NCI-H1436 (cell line): ENCODE measurements at places on chromosomes 12 and 14.

DNA sequence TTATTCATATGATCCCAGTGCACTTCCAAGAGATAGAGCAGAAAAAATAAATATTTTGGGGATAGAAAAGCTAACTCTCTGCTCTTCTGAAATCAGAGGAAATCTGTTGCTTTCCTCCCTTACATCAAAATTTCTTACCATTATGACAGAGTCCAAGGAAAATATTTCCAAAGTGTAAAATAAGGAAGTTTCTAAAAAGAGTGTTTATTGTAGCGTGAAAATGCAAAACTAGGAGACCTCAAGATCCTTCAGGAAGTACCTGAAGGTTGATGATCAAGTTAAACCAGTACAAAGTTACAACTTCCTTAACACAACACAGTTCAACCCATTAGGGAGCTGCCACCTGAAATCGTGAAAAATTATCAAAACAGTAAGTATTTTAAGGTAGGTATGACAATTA lies at the start of gene OR6C2:
OR6C2 (plus strand) TSS at position 301 of the 400 bp plus-strand sequence. CDS start 8,138 bp downstream, outside the sequence.
- no peak for DNase-seq

DNA sequence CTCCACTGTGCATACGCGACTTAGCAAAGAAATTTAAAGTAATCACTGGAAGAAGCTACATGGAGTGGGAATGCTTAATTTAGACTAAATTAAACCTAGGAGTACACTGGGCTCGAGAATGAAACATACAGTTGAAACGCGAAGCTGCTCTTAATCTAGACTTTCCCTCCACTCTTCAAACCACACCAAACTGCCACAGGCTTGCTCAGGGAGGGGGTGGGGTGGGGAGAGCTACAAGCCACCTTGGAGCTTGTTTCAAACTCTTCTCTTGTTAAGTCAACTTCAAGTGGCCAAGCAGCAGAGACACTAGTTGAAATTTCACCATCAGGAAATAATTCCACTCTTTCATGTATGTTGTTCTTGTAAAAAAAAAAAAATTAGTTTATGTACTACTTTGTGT lies 69.9 kb downstream of the SLC38A1 start:
- DNase-seq, result no peak

DNA sequence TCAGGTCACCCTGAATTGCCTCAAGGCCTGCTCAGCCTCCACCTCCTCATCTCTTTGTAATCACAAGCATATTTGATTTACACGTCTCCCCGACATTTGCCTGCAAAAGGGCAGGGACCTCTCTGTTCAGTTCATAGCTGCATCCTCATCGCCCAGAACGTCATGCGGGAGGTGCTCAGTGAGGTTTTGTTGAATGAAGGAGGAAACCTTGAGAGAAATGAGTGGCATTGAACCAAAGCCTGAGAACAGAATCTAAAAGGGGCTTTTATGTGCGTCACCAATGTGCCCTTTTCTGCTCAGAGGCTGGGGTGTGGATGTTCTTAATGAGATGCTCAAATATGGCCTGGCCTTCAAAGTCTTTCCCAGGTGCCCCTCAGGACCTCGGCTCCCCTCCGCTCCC lies 50.0 kb upstream of the LHX5 start:
- no peak for DNase-seq

GRCh38 chr12:114293571-114294302 lies 112.2 kb downstream of the TBX5 start:
- no peak for DNase-seq

DNA sequence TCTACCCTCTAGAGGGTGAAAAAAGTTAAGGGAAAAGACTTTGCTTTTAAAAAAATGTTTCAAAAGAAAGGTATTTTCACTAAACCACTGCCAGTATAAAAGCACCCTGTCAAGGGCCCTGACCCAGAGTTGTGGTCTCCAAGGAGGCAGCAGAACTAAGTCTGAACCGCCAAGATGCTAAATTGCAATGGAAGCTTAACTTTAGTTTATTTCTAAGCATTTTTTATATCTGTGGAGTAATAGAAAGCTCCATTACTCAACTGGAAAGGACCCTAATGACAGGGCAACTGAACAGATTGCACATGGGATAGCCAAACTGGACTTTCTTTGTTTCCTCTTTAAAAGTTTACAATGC lies 379.8 kb downstream of the NAV3 start:
- no peak for DNase-seq

DNA sequence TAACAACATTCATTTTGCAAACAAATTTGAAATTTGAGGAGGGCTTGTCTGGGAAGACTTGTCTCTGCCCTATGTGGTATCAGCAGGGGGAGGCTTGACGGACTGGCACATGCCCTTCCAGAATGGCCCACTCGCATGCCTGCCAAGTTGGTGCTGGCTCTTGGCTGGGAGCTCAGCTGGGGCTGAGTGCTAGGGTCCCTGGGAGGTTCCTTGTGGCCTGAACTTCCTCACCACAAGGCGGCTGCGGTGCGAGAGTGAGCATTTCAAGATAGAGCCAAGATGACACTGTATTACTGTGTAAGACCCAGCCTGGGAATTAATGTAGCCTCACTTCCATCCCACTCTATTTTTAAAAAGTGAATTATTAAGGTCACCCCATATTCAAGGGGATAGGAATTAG lies 271.6 kb upstream of the PLEKHG7 start:
- no peak for DNase-seq

- DNase-seq, result no peak
Observed at GRCh38 chr14:64225151-64225757, 68.9 kb downstream of the ESR2 start.

- no peak for DNase-seq
Observed at GRCh38 chr14:71722885-71723284, 209.3 kb upstream of the RGS6 start.

GRCh38 chr14:80956922-80957321 lies 1.5 kb downstream of the TSHR start:
- DNase-seq, result no peak

- no peak for DNase-seq
Observed at GRCh38 chr14:90451443-90451842, 54.6 kb downstream of the CALM1 start.

DNA sequence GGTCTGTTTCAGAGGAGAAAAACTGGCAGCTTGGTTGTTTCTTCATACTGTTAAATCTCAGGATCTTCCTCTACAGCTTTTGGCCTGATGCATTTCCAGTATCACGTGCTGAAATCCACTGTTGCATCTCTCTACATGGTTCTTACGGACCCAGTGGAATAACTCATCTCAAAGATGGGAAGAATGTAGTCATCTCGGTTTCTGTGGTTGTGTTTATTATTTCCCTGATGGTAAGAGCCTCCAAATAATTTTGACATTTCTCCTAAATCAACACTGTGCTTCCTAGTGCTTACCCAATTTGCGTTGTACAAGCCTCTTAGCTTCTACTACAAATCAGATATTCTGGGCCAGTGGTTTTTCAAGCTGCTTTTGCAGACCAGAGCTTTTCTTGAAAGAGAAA lies 812.8 kb downstream of the C12orf50 start:
- no peak for DNase-seq

- DNase-seq, result no peak
Observed at GRCh38 chr14:54653712-54654469, 87.0 kb downstream of the SAMD4A start.
